ENCODE measurements at places on chromosomes 7 and 10. TPM values are rescaled to one million over a fixed set of nuclear protein-coding genes. Genes with fewer than 3 reads are reported as not detected.
A peak's percentile ranks its signal among the peaks of the same experiment; 100 is the strongest.

GRCh38 chr7:548401-548800 is 28.8 kb upstream of the PDGFA start:
- no peak for DNase-seq
- no peaks in the 10 kb centered on the region for H3K4me1 ChIP-seq
- no peak overlapping the region for H3K27ac ChIP-seq
- H3K27me3 ChIP-seq: no peaks in the 10 kb centered on the region
- peaks cover 9% of the 10 kb centered on the region for H3K36me3 ChIP-seq
- no peak overlapping the region for H3K4me3 ChIP-seq

GRCh38 chr7:29274146-29275017 is 79.8 kb downstream of the CHN2 start:
- no peak for DNase-seq
- H3K4me3 ChIP-seq: no peak overlapping the region
- H3K27ac ChIP-seq: no peak overlapping the region
- no peaks in the 10 kb centered on the region for H3K36me3 ChIP-seq
- peaks cover 9% of the 10 kb centered on the region for H3K27me3 ChIP-seq
- peaks cover 12% of the 10 kb centered on the region for H3K4me1 ChIP-seq

DNA sequence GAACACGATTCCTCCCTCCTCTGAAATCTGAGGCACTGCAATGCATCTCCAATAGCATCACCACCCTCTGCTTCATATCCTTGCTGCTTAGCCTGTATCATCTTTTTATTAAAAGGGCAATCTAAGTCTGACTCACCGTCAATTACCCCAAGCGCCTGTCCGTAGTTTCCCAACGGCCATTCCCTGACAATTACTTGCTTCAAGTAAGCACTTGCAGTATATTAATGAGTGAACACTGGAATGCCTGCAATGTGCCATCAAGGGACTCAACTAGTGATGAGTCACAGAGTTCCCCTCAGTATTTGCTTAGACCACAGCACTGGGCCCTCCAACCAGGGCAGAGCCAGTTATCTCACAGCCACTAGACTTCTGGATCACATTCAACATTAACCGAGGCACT is 19.5 kb upstream of the PPP1R3C start:
- H3K36me3 ChIP-seq: no peaks in the 10 kb centered on the region
- H3K4me1 ChIP-seq: no peaks in the 10 kb centered on the region
- H3K27ac ChIP-seq: no peak overlapping the region
- DNase-seq: no peak
- H3K27me3 ChIP-seq: peaks cover 17% of the 10 kb centered on the region

DNA sequence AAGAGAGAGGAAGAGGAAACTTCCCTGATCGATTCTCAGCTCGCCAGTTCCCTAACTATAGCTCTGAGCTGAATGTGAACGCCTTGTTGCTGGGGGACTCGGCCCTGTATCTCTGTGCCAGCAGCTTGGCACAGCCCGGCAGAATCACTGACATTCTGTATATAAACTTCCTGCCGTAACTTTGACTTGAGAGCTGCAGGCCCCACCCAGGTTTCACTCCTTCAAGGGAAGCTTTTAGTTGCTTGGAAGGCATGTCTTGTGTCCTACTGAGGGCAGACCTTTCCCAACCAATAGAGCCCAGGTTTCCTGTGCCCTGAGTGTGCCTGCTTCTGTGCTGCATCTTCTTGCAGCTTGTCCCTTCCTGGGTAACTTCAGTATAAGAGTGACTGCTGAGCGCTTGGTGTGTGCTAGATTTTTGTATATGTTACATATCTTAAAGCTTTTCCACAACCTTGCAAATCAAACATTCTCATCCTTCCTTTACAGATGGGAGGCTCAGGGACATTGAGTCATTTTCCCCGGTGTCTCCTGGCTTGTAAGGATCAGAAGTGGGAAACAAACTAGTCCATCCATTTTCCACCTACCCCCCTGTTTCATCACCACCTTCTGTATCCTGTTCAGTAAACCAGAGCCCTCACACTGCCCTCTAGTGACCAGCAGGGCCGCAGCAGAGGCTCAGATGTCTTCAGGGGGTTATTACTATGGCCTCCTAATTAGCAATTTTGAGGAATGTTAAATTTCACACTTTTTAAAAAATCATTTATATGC is 225.2 kb upstream of the PRSS58 start:
- H3K36me3 ChIP-seq: peaks cover 3% of the 10 kb centered on the region
- H3K27me3 ChIP-seq: no peaks in the 10 kb centered on the region
- DNase-seq: peak; percentile 59
- peak overlapping the region; percentile 54 for H3K4me3 ChIP-seq
- H3K4me1 ChIP-seq: peaks cover 36% of the 10 kb centered on the region

GRCh38 chr7:126667742-126668366 is 584.9 kb downstream of the GRM8 start:
- H3K4me3 ChIP-seq: no peak overlapping the region
- no peaks in the 10 kb centered on the region for H3K4me1 ChIP-seq
- H3K27ac ChIP-seq: no peak overlapping the region

GRCh38 chr7:25805027-25805687 is 346.8 kb upstream of the NFE2L3 start:
- H3K27me3 ChIP-seq: peaks cover 5% of the 10 kb centered on the region
- peaks cover 7% of the 10 kb centered on the region for H3K4me1 ChIP-seq
- no peaks in the 10 kb centered on the region for H3K36me3 ChIP-seq
- H3K27ac ChIP-seq: no peak overlapping the region
- H3K4me3 ChIP-seq: no peak overlapping the region

The ERVW-1 gene
- total RNA-seq: not detected

The ANTXRL gene
- not detected for total RNA-seq

The EMX2 gene
- not detected for total RNA-seq

The CYP2C19 gene
- not detected for total RNA-seq

- no peaks in the 10 kb centered on the region for H3K36me3 ChIP-seq
- peaks cover 3% of the 10 kb centered on the region for H3K27me3 ChIP-seq
- no peak overlapping the region for H3K4me3 ChIP-seq
- H3K27ac ChIP-seq: no peak overlapping the region
- DNase-seq: no peak
Measured at GRCh38 chr10:59561477-59562121, 148.1 kb downstream of the SLC16A9 start.
